ENCODE measurements at places on chromosomes 2 and 18. TPM values are rescaled to one million over a fixed set of nuclear protein-coding genes. Genes with fewer than 3 reads are reported as not detected.

MIB1 gene
- 40.3 TPM for total RNA-seq

CLK1 gene
- 57.0 TPM for total RNA-seq

FECH gene
- total RNA-seq, result 75.7 TPM

COX5B gene
- total RNA-seq, result 310 TPM

ANKRD53 gene
- total RNA-seq, result not detected

TEKT4 gene
- 0.15 TPM for total RNA-seq

CNDP1 gene
- total RNA-seq, result not detected

ALPG gene
- total RNA-seq, result 1.2 TPM
